ENCODE measurements at places on chromosomes 1 and 21. TPM values are rescaled to one million over a fixed set of nuclear protein-coding genes. Genes with fewer than 3 reads are reported as not detected.

The MAN1C1 gene
- 33.1 TPM for total RNA-seq

The NPHP4 gene
- total RNA-seq: 20.8 TPM

GRCh38 chr1:45493116-45493697 lies 2.2 kb upstream of the TESK2 start:
- no peaks in the 10 kb centered on the region for H3K36me3 ChIP-seq
- H3K4me1 ChIP-seq: no peaks in the 10 kb centered on the region
- no peaks in the 10 kb centered on the region for H3K27me3 ChIP-seq
- H3K27ac ChIP-seq: no peak overlapping the region
- H3K4me3 ChIP-seq: no peak overlapping the region

DNA sequence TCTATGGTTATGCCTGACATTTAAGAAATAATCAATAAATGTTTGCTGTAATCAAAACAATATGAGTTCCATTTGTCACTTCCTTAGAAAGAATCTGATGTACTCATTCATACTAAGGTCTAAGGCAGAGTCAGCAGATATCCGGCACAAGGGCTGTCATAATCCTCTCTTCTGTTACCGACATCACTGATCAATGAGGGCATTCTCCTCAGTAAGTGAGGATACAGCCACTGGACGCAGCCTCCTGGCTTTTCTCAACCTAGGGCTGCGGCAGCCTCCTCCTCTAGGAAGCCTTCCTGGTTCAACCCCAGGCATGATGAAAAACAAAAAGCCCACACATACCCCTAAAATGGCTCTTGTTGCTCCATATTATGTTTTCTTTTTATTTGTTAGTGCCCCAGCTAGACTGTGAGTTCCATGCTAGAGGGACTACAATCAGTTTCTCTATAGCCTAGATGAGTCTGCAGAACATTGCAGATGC lies 40.7 kb upstream of the TENT5C start:
- no peaks in the 10 kb centered on the region for H3K4me1 ChIP-seq
- no peak overlapping the region for H3K27ac ChIP-seq
- no peak overlapping the region for H3K4me3 ChIP-seq
- no peaks in the 10 kb centered on the region for H3K27me3 ChIP-seq
- no peaks in the 10 kb centered on the region for H3K36me3 ChIP-seq
- DNase-seq: no peak

DNA sequence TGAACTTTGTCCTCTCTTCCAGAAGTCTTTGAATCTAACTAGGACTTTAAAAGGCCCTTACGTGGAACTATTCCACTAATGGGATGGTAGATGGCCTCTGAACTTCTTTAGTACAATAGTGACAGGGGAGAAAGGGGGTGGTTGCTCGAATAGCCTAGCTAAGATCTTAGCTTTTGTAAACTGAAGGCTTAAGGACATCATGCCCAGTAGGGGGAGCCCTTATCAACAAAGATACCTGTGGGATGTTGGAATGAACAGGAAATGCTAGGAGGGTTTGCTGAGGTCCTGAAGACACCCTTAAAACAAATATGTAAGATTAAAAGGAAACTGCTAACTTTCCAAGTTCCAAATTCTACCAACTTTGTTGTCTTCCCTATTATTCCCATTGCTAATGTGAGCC lies 33.2 kb downstream of the NHLH2 start:
- no peak overlapping the region for H3K4me3 ChIP-seq
- no peaks in the 10 kb centered on the region for H3K36me3 ChIP-seq
- H3K27ac ChIP-seq: no peak overlapping the region
- H3K4me1 ChIP-seq: no peaks in the 10 kb centered on the region
- no peaks in the 10 kb centered on the region for H3K27me3 ChIP-seq
- DNase-seq: no peak

DNA sequence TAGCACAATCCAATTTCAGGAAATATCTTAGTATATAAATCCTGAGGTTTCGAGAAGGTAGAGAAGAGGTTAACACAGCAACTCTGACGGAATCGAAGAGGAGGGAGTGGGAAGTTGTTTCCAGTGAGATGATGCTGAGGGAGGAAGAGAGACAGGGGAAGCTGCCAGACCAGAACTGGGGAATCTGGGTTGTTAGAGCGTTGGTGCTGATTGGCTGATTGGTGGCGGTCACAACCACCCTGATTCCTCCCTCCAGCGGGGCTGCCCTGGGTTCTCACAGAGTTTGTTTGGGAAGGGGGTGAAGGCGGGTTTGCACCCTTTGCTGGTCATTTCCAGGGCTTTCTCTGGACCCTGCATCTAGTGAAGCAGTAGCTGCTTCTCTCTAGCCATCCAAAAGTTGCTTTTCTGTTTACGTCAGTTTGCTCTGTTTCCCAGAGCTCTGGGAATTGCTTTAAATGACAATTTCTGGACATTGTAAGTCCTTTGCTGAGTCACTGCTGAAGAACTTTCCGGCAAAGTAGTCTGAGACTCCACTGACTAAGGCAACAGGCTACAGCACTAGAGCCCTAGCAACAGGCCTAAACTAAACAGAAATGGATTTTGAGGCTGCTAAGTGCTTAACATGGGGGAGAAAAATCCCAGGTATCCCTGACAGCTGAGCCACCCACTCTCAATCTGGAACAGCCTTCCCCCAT lies 90.1 kb downstream of the TENT5C start:
- H3K27ac ChIP-seq: no peak overlapping the region
- no peaks in the 10 kb centered on the region for H3K36me3 ChIP-seq
- no peaks in the 10 kb centered on the region for H3K27me3 ChIP-seq
- no peak for DNase-seq

DNA sequence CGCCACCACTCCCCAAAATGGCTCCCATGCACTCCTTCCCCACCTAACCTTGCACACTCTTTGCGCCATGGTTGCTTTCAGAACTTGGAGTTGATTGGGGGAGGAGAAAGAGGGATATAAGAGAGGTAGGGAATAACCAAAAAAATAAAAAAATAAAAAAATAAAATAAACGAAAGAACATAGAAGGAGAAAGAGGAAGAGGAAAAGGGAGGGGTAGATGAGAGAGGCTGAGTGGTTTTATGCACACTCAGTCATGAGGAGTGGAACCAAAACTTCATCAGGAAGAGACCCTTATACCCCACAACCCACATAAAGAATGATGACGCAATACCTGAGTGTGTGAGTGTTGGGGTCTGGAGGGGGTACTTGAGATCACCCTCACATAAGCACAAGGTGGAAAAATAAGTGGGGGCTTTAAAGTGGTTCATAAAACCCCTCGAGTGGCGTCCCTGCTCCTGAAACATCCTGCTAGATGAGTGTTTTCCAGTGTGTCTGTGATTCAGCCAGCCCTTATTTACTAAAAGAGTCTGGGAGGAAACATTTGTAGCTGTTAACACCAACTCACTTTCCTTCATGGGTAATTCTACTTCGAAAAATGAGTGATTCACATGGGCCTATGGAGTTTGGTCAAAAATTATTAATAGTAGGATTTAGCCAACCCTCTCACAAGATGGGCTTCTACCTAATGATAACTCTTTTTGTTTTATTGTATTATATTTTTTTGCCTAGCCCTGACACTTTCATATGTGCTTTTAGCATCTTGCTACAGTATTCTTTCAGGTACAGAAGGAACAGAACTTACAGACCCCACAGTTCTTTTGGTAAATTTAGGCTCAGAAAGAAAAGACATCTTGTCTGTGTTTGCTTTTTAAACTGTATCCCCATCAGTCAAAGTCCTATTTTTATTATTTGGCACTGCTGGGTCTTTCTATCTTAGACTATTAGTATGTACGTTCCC lies 5.2 kb downstream of the SLAMF1 start:
- H3K27me3 ChIP-seq: no peaks in the 10 kb centered on the region
- DNase-seq: no peak
- H3K4me1 ChIP-seq: no peaks in the 10 kb centered on the region
- no peak overlapping the region for H3K27ac ChIP-seq
- no peak overlapping the region for H3K4me3 ChIP-seq

DNA sequence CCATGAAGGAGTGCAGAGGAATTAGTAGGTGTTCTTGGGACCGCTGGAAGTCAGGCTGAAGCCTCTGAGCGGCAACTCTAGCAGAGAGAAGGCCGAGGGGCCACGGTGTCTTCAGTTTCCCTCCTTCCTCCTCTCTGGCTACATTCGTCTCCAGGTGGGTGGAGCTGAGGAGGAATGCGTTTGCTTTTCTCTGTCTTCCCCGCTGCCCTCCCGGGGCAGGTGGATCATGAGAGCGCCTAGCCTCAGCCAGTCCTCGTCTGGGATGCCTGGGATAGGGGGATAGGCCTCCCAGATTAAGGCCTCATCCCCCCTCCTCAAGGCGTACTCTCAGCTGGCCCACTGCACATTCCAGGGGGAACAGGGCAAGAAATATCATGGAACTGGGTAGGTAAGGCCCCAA lies 7.5 kb upstream of the GOLT1A start:
- H3K4me1 ChIP-seq: no peaks in the 10 kb centered on the region
- H3K36me3 ChIP-seq: no peaks in the 10 kb centered on the region
- DNase-seq: no peak

The FMO4 gene
- 4.4 TPM for total RNA-seq

- no peak overlapping the region for H3K4me3 ChIP-seq
- H3K27ac ChIP-seq: no peak overlapping the region
- no peaks in the 10 kb centered on the region for H3K4me1 ChIP-seq
- no peaks in the 10 kb centered on the region for H3K27me3 ChIP-seq
- no peaks in the 10 kb centered on the region for H3K36me3 ChIP-seq
- no peak for DNase-seq
These were observed 27.5 kb upstream of the ROR1 start for GRCh38 chr1:63746129-63746864.

Measured in ovary (tissue), 10 donors.